ENCODE measurements at places on chromosomes 4 and X.
A peak's percentile ranks its signal among the peaks of the same experiment; 100 is the strongest.

- no peak for DNase-seq
These were observed 1.7 kb upstream of the PDHA2 start for GRCh38 chr4:95838192-95838591.

GRCh38 chrX:153671589-153672530, 1.8 kb downstream of the PNCK start:
- DNase-seq, result no peak

DNA sequence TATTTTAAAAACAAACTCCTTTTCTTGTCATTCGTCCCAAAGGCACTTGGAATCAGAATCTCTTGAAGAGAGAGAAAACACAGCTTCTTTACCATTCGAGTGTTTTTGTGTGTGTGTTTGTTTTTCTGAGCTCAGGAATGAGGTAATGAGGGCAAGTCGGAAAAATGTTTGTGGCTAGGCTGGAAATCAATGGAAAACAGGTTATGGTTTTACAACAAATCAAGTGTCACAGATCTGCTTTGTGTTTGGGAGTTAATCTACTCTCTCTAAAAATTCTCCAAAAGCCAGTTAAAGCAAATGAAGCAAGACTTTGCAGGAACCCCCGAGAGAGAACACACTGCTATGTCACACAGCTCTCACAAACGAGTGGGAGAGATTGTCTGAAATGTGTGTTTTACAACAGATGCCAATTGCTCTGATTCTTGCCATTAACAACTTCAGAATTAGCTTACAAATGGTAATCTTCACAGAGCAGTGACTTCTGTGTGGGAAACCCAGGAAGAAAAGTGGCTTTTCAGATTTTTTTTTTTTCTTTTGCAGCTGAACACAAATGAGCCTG, 264.1 kb downstream of the CBLL2 start:
- DNase-seq, result no peak

DNA sequence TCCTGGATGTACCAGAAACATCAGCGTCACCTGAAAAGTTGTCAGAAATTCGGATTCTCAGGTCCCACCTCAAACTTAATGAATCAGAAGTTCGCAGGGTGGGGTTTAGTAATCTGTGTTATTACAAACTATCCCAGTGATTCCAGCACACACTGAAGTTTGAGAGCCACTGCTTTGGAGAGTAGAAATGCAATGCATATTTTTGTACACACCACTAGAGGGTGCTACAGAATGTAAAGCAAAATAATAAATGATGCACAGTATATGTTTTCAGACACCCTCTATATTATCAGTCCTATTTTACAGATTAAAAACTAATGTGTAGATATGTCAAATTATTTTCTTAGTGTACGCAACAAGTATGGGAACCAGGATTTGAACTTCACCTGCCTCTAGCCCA, 2.4 kb upstream of the MORF4L2 start:
- peak; percentile 46 for DNase-seq

DNA sequence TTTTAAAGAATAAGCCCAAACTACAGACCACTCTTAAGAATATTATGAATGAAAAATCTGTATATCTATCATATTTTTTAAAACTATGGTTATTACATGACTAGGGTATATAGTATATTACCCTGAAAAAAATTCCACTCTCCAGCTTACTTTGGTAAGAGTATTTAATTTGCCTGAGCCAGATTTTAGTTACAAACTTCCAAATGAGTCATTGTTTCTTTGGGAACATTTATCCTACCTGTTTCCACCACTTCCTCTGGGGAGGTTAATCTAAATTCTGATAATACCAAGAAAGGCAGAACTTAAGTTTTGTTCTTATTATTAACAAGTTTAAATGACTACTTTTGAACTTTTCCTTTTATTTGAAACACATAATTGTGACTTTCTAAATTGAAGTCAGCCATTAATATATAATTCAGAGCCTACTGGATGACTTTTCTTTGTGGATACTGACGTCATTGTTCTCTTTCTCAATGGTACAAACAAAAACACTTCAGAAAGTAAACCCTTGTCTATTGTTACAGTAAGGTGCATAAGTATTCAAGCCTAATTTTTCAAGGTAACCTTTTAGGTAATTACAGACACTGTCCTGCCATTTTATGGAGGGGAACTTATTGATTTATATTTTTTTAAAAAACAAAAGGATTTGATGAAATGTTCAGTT, 135.6 kb upstream of the TLL1 start:
- DNase-seq, result no peak
